ENCODE measurements at places on chromosomes 2 and 18.

- DNase-seq, result no peak
Measured at GRCh38 chr2:223860809-223861738, 23.7 kb upstream of the AP1S3 start.

DNA sequence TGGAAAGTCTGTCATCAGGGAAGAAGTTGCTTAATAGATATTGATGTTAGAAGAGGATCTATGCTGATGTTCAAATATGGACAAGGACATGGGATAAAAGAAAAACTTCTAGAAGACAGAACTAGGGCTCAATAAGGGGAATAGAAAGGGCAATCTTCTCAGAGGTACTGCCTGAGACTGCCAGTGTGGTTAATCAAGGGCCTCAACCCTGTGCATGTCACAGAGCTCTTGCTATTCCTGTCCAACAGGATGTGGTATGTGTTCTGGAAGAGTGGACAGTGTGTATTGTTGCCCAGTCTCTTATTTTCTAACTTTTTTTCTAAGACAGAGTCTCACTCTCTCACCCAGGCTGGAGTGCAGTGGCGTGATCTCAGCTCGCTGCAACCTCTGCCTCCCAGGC lies 27.8 kb upstream of the RNF125 start:
- peak; percentile 23 for DNase-seq

DNA sequence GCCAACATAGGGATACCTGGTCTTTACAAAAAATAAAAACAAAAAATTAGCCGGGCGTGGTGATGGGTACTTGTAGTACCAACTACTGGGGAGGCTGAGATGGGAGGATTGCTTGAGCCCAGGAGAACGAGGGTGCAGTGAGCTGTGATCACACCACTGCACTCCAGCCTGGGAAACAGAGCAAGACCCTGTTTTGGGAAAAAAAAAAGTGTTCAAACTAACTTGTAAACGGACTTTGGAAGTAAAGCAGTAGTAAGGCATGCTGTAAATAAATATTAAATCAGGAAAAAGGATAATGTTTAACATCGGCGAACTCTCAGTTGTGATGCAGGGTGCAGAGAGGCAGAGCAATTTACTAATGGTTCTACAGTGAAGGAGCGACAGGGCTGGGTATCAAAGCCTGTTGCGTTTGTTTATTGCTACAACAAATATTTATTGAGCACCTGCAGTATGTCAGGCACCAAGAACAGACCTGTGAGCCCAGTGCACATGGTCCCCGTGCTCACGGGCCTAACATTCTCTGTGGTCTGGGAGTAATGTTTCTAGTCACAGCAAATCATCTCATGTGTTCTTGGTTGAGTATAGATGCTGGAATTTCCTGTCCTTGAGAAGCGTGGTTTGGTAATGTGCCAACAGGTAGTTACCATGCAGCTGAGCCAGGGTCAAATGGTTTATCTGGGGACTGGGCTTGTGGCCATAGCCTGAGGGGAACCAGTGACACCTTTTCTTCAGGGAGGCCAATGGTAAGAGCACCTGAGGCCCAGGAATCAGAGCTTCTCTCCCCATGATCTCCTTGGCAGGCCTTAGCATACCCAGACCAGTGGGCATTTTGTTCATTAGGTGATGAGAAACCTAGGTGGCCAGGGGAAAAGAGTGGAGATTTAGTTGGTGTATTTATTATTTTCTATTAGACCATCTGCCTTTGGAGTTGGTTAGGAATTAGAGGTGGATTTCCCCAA lies 27.9 kb upstream of the GREB1 start:
- no peak for DNase-seq

DNA sequence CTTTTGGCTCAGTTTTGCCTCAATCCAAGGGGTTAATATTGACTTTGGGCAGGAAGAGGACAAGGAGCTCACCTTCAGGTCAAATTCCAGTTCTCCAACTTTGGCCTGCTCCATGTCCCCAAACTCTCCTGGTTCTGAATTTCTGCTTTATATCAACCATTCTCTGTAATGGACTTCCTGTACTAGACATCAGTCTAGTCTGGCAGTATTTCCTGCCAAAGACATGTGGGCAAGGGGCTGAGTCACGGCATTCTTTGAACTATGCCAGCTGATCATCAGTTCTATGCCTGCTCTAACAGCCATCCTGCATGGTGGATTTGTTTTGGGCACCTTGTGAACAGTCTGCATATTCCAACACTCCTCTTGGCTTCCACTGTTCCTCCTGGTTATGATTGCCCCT lies 199.4 kb downstream of the ZEB2 start:
- DNase-seq, result peak; percentile 38

GRCh38 chr2:201411421-201411820 lies 39.8 kb downstream of the TRAK2 start:
- DNase-seq, result no peak

DNA sequence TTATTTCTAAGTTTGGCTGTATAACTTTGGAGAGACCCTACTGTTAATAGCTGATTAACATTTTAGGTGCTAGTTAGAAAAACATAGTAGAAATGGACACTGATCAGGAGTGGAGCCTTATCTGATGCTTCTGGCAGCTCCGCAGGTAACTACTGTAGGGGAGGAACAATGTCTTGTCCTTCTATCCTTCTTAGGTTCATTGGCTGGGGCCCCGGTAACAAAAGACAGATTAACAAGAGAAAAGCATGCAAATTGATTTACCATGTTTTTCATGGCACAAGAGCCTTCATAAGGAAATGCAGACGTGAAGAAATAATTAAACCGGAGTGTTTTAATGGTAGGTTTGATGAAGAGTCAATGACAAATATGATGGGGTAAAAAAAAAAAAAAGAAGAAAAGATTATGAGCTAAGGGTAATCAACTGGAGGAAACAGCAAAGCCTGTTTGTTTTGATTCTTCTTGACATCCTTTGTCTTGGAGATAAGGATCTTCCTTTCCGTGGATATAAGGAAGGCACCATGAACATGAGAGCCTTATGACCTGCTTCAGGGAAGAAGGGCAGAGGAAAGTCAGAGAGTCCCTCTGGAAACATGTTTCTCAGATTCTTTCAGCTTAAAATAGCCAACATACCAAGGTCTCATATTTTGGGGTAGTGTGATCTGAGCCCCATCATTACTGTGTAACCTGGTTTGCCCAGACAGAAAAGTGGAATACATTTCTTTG lies 62.4 kb upstream of the GCFC2 start:
- DNase-seq, result no peak

- peak; percentile 19 for DNase-seq
Measured at GRCh38 chr2:133837441-133838094, 269.3 kb upstream of the NCKAP5 start.

GRCh38 chr2:39484206-39484605 lies 47.1 kb upstream of the MAP4K3 start:
- DNase-seq, result no peak

- no peak for DNase-seq
Measured at GRCh38 chr2:102049756-102050443, 58.1 kb downstream of the IL1R2 start.
